Motor neuron (in vitro differentiated cells): ENCODE measurements at places on chromosomes 11 and 22.
A peak's percentile ranks its signal among the peaks of the same experiment; 100 is the strongest.

- ATAC-seq: peak; percentile 94
Measured at GRCh38 chr22:36081023-36081431, 52.4 kb upstream of the RBFOX2 start.

DNA sequence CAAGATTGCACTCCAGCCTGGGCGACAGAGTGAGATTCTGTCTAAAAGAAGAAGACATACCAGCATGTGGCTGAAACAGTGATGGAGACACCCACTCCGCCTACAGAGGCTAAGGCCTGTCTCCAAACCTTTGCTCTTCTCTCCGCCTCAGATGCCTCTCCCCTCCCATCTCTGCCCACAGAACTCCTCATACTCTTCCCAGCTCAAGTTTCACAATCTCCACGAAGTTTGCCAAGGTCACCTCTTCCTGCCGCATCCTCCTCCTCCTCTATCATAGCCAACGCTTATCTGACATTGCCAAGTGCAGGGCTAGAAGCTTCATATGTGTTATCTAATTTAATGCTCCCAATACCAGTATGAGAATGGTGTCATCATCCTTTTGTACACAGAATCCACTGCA is 25.9 kb upstream of the FBLN1 start:
- ATAC-seq: no peak

GRCh38 chr22:36221799-36222751 is 17.3 kb downstream of the APOL2 start:
- ATAC-seq: peak; percentile 46

GRCh38 chr11:58742981-58743880 is 11.5 kb upstream of the GLYAT start:
- no peak for ATAC-seq
